ENCODE measurements at places on chromosomes 7 and 10.

GRCh38 chr7:106059556-106059955 lies 52.6 kb downstream of the SYPL1 start:
- DNase-seq, result no peak

DNA sequence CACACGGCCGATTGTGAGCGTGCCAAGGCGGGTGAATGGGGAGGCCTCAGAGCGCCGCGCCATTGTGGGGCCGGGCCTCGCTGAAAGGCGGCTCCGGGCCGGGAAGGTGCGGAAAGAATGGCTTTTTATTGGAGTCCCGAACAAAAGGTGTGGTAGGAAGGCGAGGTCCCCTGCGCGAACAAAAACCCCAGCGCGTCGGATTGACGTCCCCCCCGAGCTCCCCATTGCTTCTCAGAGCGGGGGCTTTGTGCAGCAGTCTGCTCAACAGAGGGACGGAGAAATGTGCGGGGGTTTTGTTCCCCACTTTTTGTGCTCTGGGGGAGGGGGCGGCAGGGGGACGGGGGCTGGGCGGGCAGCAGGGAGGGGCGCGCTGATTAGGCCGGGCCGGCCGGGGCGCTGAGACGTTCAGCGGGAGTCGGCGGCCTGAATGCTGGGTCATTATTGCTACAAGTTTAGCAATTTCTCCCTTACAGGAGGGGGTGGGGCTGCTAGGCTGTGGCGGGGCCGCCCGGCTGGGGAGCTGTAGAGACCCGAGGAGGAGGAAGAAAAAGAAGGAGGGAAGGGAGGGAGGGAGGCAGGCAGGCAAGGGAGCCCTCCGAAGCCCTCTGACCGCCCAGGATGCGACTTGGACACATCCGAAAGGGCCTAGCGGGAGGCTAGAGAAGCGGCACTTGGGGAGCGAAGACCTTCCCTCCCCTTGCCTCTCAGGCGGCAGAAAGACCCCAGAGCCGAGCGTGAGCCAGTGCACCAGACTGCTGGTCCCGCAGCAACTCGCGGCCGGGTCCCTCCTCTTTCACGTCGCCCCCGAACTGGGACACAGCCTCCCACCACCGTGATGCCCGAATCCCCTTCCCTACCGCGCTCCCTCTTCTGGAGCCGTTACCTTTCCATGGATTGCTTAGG lies 4.6 kb downstream of the NKX2-3 start:
- no peak for DNase-seq

- no peak for DNase-seq
Observed at GRCh38 chr7:25754333-25754732, 397.7 kb upstream of the NFE2L3 start.

DNA sequence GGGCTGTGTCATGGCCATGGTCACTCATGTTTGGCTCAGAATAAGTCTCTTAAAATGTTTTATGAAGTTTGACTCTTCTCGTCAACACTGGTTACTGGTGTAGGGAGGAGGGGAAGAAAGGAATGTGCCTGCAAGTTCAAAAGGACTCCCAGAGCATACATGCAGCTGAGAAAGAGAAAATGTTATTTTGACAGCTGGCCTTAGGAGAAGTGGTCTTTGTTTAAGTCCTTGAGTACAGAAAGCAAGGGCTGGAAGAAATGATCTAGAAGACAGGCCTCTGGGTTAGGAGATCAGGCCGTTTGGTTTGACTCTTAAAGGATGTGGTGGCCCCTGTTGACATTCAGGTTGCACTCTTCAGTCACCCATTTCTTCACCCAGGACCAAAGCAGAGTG lies 245.5 kb downstream of the REEP3 start:
- DNase-seq, result no peak

DNA sequence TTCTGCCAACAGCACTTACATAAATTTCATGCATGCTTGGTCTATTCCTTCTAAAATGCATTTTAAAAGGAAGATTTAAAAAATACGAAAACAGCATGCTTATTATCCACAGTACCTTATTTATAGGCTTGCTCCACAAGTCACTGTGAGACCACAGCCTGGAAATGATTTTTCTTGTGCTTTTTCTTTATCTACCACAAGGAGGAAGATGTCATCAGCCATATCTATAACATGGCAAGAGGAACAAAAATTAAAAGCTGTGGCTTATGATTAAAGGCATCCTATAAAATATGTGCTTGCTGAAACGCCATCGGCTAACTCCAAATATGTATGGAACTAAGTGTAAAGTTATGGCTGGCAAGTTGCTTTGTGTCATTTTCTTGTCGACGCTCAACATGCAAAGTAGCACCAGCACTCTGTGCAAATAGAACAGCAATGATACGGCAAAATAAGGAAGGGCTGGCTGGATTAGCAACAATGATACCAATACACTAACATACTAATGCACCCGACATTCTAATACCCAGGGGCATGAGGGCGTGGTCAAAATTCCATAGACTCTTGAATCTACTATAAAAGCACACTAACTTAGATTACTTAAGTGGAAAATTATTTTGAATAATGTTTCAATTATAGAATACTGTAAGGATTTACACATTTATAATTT lies 41.2 kb upstream of the AKR1E2 start:
- DNase-seq, result no peak

DNA sequence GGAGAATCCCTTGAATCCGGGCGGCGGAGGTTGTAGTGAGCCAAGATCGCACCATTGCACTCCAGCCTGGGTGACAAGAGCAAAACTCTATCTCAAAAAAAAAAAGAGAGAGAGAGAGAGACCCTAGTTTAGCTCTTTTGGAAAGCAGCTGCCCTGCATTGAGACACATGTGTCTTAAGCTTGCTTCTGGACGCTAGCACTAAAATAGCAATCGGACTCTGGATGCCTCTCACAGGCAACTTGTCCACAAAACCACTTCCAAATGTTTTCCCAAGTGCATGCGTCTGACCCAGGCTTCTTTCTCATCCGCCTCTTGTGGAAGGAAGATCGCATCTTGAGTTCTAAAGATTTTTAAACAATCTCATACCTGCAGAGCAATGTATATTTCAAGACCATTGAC lies 182.7 kb downstream of the CUX1 start:
- no peak for DNase-seq

DNA sequence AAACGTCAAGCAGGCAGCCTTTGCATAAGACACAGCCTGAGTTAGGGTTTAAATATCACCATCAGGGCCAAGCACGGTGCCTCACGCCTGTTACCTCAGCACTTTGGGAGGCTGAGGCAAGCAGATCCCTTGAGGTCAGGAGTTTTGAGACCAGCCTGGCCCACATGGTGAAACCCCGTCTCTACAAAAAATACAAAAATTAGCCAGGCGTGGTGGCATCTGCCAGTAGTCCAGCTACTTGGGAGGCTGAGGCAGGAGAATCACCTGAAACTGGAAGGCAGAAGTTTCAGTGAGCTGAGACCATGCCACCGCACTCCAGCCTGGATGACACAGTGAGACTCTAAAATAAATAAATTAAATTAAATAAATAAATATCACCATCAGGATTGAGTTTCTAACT lies 33.0 kb downstream of the SRPK2 start:
- DNase-seq, result no peak

GRCh38 chr10:11604865-11605650 lies 6.4 kb downstream of the USP6NL start:
- no peak for DNase-seq

DNA sequence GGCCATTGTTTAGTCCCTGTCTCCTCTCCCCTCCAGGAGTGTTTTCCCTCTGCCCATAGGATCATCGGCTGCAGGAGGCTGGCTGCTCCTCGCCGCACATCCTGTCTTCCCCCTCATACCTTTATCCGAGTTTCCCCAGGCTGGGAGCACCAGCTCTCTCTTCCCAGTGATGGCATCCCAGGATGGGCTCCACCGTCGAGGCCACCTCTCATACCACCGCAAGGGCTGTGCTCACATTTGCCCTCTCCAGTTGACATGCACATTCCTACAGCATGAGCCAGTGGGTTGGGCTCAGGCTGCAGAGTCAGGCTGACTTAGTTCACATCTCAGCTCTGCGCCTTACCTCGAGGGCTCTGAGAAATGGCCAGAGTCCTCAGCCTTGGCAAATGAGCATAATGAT lies 12.1 kb downstream of the HKDC1 start:
- DNase-seq, result no peak

DNA sequence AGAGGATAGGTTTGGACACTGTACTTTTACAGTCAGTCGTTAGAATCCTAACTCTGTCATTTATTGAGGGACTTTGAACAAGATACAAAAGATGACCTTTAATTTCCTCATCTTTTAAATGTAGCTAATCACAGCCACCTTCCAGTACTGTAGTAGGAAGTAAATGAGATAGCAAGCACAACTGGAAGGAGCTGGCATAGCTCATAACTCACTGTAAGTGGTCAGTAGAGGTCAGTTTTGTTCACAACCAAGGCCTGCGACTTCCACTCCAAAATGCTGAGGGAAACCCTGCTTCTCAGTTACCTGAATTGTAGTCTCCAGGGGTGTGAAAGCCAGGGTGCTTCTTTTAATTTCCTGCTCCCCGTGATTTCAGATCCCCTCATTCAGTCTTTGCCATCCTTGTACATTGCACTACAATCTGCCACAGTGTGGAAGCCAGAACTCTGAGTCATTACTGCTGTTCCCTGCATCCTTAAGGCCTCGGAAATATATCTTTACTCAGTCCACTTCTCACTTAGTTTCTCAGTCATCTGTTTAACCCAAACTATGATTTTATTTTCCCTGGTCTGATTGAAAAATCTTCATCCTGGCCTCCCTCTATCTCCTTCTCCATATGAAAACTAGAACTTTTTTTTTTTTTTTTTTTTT lies 361.2 kb downstream of the NRG3 start:
- no peak for DNase-seq

DNA sequence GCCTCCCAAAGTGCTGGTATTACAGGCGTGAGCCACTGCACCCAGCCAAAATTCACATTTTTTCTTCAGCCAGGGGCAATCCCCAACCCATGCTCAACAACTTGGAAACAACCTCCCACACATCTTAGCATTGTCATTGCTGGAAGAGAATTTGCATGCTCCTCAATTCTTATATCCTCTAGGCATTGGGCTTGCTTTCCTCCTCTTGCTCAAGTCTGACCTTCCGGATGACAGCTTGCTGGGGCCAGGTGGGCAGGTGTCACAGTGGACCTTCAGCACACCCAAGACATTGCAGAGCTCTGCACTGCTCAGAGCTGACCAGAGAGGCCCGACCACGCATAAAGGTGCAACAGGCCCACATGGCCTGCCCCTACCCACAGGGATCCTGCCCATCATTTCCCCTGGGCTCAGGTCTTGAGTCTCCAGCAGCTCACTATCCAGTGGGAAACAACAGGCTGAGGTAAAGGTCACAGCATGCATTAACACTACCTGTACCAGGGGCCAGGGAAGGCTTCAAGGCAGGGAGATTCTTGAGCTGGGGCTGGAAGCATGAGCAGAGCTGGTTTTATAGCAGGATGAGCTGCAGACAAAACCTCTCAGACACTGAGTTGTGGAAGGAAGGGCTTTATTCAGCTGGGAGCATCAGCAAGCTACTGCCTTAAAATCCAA lies 6.8 kb upstream of the GPR15LG start:
- no peak for DNase-seq

DNA sequence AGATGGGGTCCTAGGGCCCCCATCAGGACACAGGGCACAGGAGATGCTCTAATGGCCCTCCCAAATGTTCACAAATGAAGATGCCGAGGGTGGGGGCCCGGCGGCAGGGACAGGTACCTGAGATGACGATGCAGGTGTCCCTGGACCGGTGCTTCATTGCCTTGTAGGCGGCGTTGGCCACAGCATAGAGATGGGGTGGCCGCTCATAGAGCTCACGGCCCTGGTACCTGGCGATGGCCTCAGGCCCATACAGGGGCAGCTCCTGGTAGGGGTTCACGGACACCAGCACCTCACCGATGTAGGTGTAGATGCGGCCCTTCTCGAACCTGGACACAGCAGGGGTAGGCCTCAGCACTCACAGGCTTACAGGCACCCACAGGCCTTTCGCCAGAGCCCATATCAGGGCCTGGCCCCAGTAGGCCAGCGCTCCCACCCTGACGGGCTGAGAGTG lies 2.0 kb downstream of the MYO1G start:
- no peak for DNase-seq

GRCh38 chr7:112484671-112485167 lies 3.9 kb downstream of the LSMEM1 start:
- no peak for DNase-seq

GRCh38 chr10:132328738-132329137 lies 3.3 kb upstream of the LRRC27 start:
- no peak for DNase-seq

- DNase-seq, result no peak
Observed at GRCh38 chr10:55098452-55098851, 297.4 kb upstream of the PCDH15 start.

DNA sequence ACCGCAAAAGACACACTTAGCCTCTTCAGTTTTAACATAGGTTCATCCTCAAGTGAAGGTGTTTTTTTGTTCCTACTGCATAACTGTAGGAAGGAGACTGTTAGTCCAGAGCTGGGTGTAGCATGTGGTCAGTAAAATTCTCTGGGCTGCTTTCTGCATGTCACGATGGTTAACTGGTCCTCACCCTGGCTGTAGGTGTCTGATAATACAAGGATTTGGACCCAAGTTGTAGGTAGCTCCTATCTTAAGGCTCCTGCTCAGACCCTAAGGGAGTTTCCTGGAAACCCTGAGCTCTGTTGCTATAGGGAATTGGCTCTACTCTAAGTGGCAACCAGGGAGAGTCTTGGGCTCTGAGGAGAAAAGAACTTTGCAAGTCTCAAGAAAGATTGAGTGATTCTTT lies 112.9 kb downstream of the SAMD9 start:
- DNase-seq, result no peak

DNA sequence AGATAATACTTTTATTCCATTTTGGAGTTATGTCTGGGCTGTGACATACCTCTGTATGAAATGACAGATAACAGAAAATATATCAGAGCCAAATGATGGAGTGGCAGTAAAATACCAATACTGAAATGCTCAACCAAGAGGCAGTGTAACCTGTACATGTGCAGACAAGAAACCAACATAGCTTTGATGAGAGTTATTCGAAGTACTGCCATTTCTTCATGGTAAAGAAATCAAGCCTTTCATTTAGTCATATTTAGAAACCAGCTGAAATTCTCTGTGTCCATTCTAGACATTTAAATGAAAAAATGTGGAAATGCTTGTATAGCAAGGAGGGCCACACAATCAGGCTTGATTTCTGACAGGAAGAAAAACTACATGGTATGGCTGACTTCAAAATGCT lies 127.1 kb upstream of the PTPRZ1 start:
- DNase-seq, result no peak

GRCh38 chr7:104038136-104038535 lies 48.7 kb upstream of the RELN start:
- DNase-seq, result no peak

GRCh38 chr10:17237149-17237527 lies 9.1 kb downstream of the VIM start:
- DNase-seq, result no peak

GRCh38 chr7:88316456-88316855 lies 9.8 kb upstream of the STEAP4 start:
- no peak for DNase-seq
